Inflammatory macrophage treated with lipopolysaccharide for 4 hours (primary cell): ENCODE measurements at places on chromosomes 11 and 22.

- DNase-seq: no peak
Observed at GRCh38 chr22:37459206-37459605, 27.0 kb downstream of the MFNG start.

- no peak for DNase-seq
Observed at GRCh38 chr11:45654231-45655011, 11.0 kb downstream of the CHST1 start.

DNA sequence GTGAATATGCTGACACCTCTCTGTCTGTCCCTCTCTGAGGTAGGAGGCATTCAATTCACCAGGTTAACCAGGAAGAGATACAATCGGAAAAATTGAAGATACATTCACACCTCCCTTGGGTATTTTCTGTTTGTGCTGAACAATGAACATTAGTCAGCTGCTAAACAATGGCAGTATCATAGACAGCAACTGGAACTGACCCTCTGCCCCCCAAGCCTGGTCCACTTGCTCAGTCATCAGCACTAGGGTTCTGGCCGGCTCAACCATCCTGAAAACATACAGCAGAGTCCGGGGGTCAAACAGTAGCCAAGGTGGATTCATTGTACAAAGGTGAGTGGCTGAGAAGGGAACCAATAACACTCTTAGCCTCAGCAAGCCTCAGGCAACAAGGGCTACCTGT is 4.0 kb downstream of the NECTIN1 start:
- DNase-seq: no peak

- no peak for DNase-seq
Observed at GRCh38 chr11:122173587-122173986, 57.6 kb upstream of the BLID start.

GRCh38 chr11:120717042-120717441 is 205.5 kb downstream of the GRIK4 start:
- DNase-seq: no peak

DNA sequence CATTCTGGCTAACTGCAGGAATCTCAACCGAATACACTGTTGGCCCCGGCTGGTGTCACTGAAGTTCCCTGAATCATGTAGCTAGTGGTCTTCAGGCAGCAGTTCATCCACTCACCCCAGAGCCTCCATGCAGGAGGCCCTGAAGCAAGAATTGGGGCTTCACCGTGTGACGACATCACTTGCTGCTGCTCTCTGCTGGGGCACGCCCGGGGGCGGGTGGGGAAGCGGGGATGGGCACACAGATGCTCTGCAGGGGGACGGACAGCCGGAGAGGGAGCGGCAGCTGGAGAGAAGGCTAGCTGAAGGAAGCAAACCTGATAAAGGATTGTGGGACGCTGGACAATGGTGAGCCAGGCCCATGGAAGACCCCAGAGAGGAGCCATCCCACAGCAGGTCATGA is 17.0 kb downstream of the B3GAT1 start:
- DNase-seq: no peak

- DNase-seq: no peak
Observed at GRCh38 chr11:20193307-20193706, 33.0 kb upstream of the DBX1 start.

DNA sequence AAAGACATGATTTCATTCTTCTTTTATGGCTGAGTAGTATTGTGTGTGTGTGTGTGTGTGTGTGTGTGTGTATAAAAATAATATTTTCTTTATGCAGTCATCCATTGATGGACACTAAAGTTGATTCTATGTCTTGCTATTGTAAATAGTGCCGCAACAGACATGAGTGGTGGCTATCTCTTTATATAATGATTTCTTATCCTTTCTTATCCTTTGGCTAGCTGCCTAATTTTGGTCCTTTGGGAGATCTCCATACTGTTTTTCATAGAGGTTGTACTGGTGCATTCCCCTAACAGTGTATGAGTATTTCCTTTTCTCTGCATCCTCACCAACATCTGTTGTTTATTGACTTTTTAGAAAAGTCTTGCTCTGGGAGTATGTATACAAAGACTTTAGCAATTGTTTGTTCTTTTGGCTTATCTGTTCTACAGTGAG is 107.0 kb downstream of the STIM1 start:
- DNase-seq: no peak

GRCh38 chr22:40463683-40464082 is 93.3 kb downstream of the SGSM3 start:
- peak; percentile 47 for DNase-seq

DNA sequence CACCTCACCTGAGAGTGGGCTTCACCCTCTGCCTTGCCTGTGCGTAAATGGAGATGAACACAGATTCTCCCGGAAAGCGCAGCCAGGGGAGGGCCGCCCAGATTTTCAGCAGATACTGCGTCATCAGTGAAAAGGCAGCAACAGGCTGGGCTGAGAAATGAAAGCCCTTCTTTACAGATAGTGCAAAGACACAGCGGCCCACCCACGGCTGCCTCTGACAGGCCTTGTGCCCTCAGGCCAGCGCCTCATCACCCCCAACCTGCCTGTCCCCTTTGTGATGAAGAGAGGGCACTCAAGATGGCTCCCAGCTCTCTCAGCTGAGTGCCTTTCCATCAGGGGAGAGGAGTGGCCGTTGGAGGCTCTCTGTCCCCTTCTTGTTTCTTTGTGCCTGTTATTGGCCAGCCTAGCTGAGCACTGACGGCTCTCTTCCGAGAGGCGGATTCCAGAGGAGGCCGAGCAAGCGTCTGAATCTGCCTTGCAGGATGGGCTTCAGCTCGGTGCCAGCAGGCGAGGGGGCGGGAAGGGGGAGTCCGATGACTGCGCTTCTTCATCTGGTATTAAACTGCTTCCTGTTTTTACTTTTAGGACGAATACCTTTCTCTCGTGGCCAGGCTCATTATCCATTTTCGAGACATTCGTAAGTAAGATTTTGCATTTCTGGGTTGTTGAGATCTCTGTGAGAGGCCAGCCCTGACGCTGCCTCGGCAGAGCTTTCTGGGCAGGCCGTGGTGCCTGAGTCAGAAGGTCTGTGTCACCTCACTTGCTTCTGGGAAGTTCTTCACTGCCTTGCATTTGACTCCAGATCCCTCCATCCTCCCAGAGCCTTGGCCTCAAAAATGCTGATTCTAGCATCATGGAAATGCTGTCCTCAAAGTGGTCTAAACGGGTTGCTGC is 43.7 kb downstream of the MED15 start:
- DNase-seq: peak; percentile 29

DNA sequence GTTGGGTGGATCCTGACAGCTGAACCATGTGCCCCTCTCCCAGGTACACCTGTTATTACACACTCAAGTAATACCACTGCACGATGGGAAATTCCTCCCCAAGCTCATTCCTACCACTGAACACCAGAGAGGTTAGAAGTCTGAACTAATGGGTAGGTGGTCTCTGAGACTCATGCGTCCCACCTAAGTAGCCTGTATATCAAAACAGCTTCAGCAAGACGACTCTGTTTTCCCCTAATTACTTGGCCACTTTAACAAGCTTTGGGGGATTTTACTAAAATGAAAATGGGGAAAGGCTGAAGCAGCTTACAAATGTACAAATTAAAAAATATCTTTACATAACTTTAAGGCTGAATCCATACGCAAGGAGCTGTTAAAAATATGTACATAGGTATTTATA is 29.4 kb downstream of the LGR4 start:
- no peak for DNase-seq

DNA sequence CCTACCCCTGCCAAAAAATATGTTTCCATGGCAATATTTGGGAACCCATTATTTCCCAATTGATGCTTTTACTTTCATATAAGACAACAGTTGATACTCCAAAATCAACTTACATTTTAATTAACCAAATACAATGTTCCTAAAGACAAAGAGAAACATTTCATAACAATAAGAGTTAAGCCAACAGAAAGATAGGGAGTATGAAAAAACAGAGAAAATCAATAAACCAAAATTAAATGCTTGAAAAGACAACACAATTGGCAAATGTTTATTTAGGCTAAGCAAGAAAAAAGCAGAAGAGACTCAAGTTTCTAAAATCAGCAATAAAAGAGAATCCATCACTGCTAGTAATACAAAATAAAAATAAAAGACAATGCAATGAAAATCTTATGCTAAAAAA is 123.1 kb upstream of the VPREB1 start:
- no peak for DNase-seq

GRCh38 chr11:97502201-97502600 is 1112.4 kb downstream of the JRKL start:
- no peak for DNase-seq

DNA sequence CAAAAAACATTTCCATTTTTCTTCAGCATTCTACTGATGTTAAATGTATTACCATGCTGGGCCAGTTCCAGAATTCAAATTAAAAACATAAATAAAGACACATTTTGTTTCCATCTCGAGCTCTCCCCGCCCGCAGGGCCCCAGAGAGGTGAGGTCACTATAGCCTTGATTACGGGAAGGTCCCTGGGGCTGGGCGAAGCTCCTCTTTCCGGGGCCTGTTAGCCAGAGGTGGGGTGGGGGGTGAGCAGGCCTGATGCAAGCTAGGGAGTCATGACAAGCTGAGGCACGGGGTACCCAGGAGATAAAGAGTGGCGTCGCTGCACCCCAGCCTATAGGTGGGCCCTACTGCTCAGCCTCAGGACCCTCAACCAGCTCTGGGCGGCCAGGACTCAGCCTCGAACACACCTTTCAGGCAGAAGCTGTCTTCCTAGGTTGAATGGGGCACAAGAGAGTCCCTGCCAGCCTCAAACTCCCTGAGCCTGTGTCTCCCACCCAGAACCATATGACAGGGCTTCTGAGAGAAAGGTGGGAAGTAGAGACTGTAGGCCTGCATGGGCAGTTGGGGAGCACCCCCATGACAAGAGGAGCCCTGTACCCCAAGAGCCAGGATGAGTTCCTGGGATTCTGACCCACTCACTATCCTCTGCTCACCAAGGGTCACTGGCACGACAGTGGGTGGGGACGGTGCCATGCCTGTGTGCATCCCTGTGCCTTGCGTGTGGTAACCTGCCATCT is 34.8 kb downstream of the KCNQ1OT1 start:
- no peak for DNase-seq

DNA sequence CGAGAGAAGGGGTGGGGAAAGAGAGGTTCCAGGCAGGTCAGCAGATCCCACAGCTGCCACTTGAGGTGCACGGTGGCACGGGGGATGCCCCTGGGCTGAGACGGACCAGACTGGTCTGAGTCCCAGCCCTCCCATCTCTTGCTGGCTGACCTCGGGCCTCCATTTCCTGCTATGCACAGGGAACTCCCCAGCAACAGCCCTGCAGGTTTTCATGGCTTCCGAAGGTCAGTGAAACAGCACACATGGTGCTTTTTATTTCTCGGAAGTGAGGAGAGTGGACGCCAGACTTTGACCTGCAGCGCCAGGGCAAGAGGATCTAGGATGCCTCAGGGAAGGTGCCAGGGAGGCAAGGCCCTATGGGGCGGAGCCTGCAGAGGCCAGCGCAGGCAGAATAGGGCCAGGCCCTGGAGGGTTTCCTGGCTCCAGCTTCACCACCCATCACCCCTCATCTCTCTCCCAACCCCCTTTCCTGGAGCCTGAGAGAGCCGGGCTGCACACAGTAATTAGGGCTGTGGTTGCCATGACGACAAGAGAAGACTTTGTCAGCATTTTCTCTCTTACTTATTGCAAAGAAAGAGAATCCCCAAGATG is 29.5 kb downstream of the SLC22A12 start:
- DNase-seq: no peak

- no peak for DNase-seq
Observed at GRCh38 chr11:133115099-133115498, 417.2 kb downstream of the OPCML start.

- no peak for DNase-seq
Observed at GRCh38 chr11:117977029-117977428, 9.2 kb upstream of the IL10RA start.

GRCh38 chr11:1445741-1446445 is 40.7 kb downstream of the MOB2 start:
- DNase-seq: no peak

DNA sequence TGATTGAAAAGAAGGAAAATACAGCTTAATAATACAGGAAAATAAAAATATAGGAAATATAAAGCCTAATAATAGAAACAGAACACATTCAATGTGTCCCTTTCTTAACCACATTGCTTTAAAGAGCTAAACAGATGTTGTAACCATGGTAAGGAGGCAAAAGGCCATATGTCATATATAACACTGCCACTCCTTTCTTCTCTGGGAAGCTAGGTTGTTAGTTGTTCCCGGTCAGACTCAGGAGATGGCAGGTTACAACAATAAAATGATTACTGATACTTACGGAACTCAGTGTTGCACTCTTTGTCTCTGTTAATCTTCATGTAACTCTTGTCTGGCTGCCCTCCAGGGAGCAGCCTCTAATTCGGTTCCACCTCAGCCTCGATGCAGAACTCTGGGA is 134.7 kb upstream of the PGR start:
- no peak for DNase-seq

DNA sequence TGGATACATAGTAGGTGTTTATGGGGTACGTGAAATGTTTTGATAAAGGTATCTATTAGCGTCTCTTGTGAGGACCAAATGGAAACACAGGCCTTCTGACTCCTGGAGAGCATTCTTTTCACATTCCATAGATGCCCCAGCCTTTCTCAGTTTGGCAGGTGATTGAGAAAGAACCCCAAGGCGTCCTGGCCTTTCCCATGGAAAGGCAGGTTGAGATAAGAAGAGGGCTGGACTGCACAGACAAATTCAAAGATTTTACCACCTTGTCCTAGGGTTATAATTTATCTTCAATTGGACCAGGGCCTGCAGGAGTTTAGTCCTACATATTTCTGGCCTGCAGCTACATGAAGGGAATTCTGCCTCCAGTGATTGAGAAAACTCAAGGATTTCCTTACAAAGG is 661 bp upstream of the OLFML1 start:
- no peak for DNase-seq

DNA sequence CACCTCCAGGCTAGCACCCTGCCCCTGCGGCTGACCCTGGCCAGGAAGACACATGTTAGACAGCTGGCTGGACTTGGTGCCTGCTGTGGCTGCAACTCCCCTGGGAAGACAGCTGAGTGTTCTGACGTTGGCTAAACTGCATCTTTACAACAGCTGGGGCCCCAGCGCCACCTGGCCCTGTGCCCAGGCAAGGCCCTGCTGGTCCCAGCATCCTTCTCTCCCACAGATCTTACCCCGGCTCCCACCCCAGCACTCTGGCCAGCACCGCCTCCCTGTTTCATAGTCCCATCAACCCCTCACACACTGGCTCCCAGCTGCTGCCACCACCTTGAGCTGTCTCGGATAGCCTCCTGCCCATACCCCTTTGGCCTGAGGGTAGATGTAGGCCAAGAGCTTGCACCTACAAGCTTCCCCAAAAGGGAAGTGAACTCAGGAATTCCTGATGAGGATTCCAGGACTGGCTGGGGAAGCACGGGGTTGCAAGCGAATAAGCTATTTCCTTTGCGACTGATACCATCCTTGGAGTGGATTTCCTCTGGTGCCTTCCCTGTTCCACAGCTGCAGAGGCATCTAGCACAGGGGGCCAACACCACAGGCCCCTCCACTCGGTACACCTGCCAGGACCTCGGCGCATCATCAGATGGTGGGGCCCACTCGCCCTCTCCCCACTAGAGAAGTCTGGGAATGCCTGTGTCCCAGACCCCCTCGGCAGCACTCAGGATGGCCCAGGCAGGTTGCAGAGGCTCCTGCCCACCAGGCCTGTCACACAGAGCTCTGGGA is 28.5 kb downstream of the RSPH14 start:
- DNase-seq: no peak
